ENCODE measurements at places on chromosomes 7 and 10.

GRCh38 chr7:143929224-143929920, 5.7 kb upstream of the OR2F2 start:
- no peak for DNase-seq

DNA sequence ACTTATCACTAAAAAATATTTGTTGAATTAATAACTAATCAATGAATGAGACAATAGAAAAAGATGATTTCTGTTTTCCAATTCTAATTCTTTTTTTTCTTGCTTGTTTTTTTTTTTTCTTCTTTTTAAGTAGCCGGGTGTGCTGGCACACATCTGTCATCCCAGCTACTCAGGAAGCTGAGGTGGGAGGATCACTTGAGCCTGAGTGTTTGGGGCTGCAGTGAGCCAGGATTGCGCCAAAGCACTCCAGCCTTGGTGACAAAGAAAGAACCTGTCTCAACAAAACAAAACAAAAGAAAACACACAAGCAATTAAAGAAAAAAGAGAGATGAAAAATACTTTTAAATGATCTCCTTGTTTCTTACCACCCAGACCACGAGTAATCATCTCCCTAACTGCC, 1109.3 kb downstream of the REEP3 start:
- no peak for DNase-seq

DNA sequence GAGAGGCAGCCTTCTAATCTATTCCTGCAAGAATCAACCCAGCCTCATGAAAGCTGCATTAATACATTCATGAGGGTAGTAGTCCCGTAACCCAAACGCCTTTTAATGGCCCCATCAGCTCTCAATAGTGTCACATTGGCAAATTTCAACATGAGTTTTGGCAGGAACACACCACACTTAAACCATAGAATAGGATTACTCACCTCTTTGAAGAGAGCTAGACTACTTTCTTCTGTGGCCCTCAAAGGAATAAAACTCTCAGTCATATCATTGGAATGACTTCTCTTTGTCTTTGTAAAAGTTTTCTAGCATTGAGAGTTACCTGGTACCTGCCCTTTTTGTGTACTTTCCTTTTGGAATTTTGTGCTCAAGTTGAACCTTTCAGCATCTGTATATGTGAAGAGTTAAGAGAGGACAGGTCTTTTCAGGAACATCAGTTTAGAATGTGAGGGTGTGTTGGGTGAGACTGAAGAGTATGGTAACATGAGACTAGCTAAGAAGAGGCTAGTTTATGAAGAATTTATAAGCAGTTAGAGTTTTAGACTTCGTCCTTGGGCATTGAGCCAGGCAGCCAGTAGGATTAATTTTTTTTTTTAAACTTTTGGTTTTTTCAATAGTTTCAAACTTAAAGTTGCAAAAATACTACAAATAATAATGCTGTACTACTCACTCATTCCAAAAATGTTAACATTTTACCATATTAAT, 92.6 kb downstream of the MLLT10 start:
- peak; percentile 7 for DNase-seq

- DNase-seq = no peak
These were observed 29.1 kb downstream of the EZH2 start for GRCh38 chr7:148854983-148855382.

- no peak for DNase-seq
These were observed 206.0 kb downstream of the MTERF1 start for GRCh38 chr7:91674470-91674869.

- peak; percentile 36 for DNase-seq
These were observed 66.3 kb upstream of the SLC25A13 start for GRCh38 chr7:96388166-96388565.

DNA sequence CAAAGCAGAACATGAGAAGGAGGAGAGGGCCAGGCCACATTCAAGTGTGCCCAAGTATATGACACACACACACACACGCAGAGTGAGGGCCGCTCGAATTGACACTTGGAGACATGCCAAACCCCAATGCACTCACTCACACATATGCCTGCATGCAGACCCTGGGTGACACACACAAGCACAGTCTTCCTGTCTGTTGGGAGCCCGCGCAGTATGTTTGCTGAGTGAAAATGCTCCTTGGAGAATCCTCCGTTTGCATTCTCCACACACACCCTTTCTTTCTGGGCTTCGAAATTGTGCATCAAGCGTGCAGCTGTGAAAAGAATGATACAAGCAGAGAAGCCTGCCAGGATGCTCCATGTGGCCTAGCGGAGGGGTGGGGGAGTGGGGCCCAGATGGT, 120.9 kb downstream of the PLXNA4 start:
- no peak for DNase-seq

DNA sequence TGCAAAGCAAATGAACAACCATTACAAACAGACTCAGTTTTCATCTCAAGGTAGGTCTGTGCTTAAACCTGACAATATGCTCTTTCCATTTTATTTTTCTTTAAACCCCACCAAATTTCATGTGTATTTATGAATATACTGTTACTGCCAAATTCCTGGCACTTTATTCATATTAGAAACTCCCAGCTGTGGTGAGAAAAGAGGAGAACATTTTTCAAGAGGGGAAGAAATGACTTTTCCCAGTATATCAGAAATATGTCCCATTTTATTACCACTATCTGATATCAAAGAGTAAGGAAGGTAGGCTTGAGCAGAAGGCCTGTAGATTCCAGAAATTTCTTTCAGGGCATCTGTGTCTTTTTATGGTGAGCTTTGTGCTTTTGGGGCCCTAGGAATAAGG, 189.6 kb downstream of the ADAM12 start:
- DNase-seq = no peak

GRCh38 chr7:28065308-28065707, 115.3 kb downstream of the JAZF1 start:
- DNase-seq = no peak

GRCh38 chr10:83301732-83302131, 837.6 kb upstream of the GHITM start:
- no peak for DNase-seq

GRCh38 chr10:48470115-48470892, 134.6 kb downstream of the ARHGAP22 start:
- DNase-seq = no peak

DNA sequence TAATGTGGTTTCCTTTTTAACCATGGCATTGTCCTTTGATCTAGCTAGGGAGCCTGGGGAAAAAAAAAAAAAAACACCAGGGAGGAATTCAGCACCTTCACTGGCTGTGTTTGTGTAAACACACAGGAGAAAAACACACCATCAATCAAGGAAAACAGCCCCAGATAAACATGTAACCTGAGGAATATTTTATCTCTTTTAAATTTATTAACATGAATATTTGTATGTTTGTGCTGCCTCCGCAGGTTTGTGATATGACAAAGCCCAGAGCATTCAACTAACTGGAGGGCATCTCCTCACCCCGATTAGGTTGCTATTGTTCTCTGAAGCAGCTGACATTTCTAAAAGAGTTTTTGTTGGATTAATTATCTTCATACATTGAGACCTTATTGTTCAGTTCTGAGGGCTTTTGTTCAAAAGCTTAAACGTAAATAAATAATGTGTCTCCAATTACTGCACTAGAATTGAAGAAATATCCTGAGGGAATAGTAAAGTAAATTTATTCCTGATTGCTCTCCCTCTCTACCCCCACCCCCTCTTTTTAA, 89.4 kb upstream of the SEMA3E start:
- no peak for DNase-seq

DNA sequence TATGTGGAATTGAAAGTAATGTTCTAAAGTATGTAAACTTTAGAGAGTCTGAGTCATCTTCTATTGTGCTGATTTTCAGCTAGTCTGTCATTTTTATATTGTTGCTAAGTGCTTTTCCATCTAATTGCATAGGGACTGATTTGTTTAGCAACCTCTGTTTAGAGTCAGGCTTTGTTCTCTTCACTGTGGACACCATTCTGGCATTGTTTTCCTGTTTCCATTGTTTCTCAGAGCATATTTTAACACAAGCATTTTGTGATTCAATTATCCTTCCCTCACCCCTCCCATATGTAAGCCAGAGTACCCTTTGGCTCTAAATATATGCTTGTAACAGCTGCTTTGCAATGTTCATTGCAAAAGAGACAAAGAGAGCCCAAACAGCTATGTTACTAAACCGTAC, 748.4 kb upstream of the PHF14 start:
- DNase-seq = no peak

- DNase-seq = no peak
These were observed 19.3 kb downstream of the GFRA1 start for GRCh38 chr10:116253716-116254115.

GRCh38 chr10:78688230-78688900, 380.4 kb upstream of the ZMIZ1 start:
- no peak for DNase-seq

GRCh38 chr7:150980663-150981062, 2.5 kb upstream of the KCNH2 start:
- no peak for DNase-seq

DNA sequence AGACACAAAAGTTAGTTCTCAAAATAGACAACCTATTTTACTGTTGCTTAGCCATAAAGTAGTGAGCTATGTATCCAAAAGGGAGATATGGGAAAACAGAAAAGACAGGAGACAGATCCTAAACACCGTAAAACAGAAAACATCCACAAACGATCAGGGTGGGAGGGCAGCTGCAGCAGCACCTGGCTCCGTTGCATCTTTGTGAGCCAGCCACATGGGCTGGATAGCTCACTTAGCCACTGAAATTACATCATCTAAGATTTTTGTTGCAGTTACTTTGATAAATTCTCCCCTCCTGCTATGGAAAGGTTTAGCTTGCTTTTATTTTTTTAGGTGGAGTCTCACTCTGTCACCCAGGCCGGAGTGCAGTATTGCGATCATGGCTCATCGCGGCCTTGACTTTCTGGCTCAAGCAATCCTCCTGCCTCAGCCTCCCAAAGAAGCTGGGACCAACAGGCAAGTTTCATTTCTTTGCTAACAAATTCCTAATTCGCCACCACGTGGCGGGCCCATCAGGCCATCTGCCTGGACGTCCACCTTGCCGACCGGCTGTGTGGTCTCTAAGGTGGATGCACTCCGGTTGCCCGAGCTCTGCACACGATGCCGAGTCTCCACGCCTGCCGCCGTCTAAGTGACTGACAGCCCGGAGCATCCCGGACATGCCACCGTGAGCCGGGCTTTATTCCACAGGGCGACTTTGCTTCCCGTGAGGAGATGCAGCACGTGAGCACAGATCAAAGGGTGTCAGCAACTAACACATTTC, 159.8 kb downstream of the DIP2C start:
- DNase-seq = no peak

DNA sequence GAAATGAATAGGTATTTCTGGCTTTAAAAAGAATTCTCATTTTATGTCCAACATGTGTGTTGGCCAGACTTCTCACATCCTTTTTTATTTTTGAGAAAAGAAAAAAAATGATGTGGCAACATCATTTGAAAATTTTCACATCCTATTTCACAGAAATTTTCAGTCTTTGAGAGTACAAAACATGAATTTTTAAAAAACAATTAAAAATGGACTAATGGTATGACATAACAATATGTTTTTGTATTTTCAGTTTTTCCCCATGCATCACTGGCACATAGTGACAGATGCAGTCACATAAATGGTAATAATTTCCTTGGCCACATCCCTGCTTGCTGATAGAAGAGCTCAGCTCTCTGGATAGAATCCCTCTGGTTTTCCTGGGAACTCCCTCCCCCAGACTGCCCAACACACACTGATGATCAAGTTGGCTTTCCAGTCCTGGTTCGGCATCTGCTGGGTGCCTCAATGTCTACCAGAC, 188.5 kb upstream of the AGR3 start:
- no peak for DNase-seq

DNA sequence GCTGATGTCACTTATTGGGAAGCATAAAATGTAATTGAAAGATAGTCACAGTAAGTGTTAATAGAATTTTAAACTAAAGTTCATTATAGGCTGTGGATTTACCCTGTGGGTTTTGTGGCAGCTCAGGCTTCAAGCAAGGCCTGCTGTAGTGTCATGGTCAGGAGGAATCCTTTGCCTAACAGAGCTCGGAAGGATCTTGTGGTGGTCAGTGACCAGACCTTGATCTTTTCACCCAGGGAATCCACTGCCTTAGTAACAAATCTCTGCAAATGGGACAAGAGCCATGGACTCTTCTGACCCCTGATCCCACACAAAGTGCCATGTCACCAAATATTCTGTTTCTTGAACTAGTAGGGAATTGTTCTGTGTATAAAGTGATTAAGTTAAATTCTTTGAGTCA, 20.6 kb upstream of the HDAC9 start:
- no peak for DNase-seq

DNA sequence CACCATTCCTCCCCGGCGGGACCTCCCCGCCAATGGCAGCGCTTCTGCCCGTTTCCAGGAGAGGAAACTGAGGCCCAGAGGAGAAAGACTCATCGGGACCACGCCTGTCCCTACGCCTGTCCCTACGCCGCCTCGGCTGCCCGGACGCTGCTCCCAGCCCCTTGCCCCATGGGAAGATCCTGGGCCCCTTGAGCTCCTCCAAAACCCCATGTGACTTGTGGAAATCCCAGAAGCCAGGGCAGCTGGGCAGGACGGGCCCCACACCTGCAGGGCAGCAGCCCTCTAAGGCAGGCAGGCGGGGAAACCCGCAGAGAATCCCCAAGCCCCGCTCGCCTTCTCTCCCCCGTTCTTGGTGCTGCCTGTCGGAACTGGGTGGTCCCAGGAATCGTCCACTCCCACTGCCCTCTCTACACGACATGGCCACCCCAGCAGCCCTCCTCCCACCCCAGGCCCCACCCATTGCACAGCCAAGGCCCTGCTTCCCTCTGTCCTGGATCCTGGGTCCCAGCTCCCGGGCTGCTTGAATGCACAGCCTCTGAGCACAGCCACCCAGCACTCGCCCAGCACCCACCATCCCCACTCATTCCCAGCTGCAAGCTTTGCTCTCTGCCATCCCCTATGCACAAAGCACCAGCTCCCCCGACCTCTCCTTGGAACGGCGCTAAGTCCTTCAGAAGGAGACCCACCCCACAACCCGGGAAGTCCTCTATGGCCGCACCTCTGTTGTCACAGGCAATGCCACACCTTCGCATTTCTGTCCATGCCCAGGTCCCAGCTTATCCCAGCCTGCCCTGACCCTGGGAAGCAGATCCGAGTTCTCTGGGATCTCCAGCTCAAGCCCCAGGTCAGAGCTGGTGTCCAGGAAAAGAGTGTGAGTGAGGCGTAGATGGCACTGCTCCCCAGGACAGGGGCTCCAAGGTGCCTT, 50.6 kb downstream of the SLC29A4 start:
- DNase-seq = no peak

- DNase-seq = no peak
These were observed 198.3 kb downstream of the ADRA2A start for GRCh38 chr10:111275091-111275490.

GRCh38 chr7:158076215-158076614, 511.4 kb downstream of the PTPRN2 start:
- DNase-seq = no peak

- no peak for DNase-seq
These were observed 45.5 kb upstream of the ZNF716 start for GRCh38 chr7:57404343-57404966.

GRCh38 chr7:84092207-84092606, 102.4 kb downstream of the SEMA3A start:
- no peak for DNase-seq

- DNase-seq = no peak
These were observed 25.5 kb downstream of the CCDC71L start for GRCh38 chr7:106635411-106635810.

GRCh38 chr7:123208793-123209192, 9.0 kb upstream of the SLC13A1 start:
- DNase-seq = no peak

GRCh38 chr7:16515785-16516685, 10.6 kb upstream of the LRRC72 start:
- DNase-seq = no peak

Measured in HFFc6 (cell line).